ENCODE measurements at places on chromosomes 2 and 18. TPM values are rescaled to one million over a fixed set of nuclear protein-coding genes. Genes with fewer than 3 reads are reported as not detected.

- peak; percentile 77 for DNase-seq
These were observed 521.2 kb upstream of the FANCL start for GRCh38 chr2:58762176-58762781.

- no peak for DNase-seq
These were observed 167.1 kb upstream of the COPS8 start for GRCh38 chr2:236918545-236918944.

GRCh38 chr18:27378431-27379095 is 193.5 kb upstream of the CHST9 start:
- DNase-seq: no peak

- peak; percentile 34 for DNase-seq
These were observed 23.5 kb downstream of the CCT7 start for GRCh38 chr2:73257425-73258125.

GRCh38 chr2:185372188-185372587 is 366.4 kb upstream of the FSIP2 start:
- DNase-seq: no peak

DNA sequence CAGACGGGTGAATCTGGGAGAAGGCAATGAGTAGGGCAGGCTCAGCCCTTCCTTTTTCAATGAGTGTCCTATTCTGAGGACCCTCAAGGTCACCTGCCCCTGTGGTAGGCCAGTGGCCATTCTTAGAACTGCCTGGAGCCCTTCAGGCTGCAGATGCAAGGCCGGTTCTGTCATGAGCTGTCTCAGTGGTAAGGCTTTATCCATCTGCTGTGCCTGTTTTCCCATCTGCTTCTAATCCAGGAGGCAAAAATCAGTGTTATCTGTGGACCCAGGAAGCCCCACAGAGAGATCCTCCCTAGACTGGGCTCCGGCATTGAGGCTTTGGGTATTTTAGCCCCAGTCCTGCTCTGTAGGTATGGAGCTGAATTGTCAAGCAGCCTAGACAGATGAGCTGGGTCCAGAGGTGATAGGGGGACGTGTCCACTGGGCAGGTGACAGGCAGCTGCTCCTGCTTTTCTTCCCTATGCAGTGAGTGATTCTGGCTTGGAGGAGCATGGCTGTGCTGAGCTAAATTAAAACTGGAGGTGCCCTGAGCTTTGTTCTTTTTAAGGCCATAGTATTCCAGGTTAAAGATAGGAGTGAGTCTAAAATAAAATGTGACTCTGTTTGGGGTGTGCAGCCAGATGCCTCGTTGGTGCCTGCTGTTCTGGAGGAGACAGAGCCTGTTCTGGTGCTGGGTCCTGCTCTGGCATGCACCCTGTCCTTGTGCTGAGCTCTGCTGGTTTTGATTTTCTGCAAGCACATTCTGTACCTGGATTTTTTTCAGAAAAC is 92.5 kb downstream of the FHOD3 start:
- no peak for DNase-seq

DNA sequence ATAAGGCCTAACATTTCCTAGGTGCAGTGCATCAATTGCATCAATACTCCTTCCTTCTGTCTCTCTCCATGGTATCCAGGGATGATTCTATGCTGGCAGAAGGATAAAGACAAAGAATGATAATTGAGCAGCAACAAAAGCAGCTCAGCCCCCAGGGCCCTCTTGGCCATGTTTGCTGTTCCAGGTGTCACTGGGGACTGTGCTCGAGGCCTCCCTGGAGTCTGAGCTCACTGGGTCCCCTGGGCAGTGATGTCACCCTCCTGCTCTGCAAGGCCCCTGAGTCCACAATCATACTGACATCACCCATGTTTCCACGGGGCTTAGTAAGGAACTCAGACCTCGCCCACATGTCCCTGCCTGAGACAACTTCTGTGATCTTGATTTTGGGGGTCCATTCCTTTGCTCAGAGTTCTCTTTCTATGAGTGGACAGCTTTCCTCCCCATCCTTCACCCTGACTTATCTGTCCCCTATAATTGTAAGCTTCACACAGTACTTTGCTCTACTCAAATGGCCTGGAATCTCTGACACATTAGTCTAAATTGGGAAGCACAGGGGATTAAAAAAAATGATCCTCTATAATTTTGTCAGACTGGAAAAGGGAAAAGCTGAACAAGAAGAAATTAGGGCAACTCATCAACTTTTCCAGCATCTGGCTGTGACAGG is 15.8 kb upstream of the EXOC6B start:
- no peak for DNase-seq

GRCh38 chr2:67388680-67389079 is 8.5 kb upstream of the ETAA1 start:
- no peak for DNase-seq

SNRNP200 gene
- total RNA-seq: 149 TPM

TTL gene
- 15.1 TPM for total RNA-seq

COL4A3 gene
- under 0.01 TPM for total RNA-seq

MAPK4 gene
- not detected for total RNA-seq

ATG16L1 gene
- total RNA-seq: 11.3 TPM

Data from hematopoietic multipotent progenitor cell (in vitro differentiated cells).